ENCODE measurements at places on chromosomes 2 and 18.

GRCh38 chr2:5409898-5410381, 282.2 kb upstream of the SOX11 start:
- no peak for DNase-seq

- DNase-seq: no peak
Measured at GRCh38 chr18:70411307-70411706, 122.5 kb downstream of the SOCS6 start.

DNA sequence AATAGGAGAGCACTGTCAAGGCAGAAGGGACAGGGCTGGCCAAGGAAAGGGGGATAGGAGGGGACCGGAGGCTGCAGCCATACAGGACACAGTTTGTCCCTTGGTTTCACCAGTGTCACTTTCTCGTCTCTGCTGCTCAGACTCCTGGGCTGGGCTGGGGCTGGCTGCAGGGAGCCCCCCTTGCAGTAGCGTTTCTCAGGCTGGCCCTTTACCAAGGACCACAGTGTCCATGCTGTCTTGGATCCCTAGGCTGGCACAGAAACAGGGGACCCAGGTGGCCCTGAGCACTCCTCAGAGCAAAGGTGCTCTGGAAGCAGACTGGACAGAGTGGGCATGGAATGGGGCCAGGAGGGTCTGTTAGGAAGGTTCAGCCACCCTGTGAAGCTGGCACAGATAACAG, 34.8 kb downstream of the ATOH8 start:
- no peak for DNase-seq

GRCh38 chr18:55275039-55275901, 312.7 kb downstream of the TCF4 start:
- DNase-seq: peak; percentile 86

GRCh38 chr18:25225151-25225550, 126.8 kb downstream of the ZNF521 start:
- no peak for DNase-seq

GRCh38 chr2:217289907-217290280, 430.0 kb upstream of the TNP1 start:
- peak; percentile 34 for DNase-seq

DNA sequence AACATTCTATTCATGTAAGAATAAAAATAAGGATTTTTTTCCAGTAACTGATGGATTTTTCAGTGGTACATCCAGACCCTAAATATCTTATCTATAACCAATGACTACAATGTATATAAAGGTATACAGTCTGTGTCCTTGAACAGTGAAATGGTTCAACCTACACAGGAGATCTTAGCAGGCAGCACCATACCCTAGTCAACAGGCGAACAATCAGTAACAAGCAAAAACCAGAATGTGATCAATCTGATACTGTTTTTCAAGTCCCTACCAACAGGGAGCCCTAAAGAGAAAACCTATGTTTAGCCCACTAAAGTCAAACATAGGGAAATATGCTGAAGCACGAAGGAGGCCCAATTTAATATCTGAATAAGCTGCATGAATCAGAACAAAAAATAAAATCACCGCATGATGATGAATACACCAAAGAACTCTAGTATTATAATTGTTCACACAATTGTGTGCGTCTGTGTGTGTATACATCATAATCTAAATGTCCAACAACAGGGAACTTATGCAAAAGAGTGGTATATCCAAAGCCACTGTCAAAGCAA, 26.0 kb downstream of the PTPN2 start:
- no peak for DNase-seq

DNA sequence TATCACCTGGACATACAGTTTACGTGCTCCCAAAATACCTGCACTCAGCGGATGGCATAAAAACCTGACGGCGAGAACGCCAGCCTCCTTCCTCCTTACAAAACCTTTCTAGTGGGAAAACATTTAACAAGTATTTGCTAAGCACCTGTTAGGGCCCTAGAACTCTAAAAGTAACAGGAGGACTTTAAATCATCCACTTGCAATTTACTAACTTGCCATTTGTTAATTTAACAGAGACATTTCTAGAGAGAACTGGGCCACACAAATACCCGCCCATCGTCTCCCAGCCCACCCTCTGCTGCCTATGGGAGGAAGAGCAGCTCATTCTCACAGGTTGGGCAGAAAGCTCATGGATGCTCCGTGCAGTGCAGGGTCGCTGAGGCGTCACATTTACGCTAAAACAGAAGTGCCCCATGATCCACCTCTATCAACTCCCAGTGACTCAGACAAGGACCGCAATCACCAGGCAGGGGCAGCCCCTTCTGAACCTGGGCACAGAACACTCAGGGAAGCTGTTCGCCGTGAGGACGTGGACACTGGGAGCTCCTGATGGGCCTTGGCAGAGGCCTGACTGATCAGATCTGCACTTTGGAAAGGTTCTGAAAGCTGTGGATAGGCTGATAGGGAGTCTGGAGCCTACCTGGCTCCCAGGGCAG, 106.9 kb downstream of the HDAC4 start:
- DNase-seq: peak; percentile 52

DNA sequence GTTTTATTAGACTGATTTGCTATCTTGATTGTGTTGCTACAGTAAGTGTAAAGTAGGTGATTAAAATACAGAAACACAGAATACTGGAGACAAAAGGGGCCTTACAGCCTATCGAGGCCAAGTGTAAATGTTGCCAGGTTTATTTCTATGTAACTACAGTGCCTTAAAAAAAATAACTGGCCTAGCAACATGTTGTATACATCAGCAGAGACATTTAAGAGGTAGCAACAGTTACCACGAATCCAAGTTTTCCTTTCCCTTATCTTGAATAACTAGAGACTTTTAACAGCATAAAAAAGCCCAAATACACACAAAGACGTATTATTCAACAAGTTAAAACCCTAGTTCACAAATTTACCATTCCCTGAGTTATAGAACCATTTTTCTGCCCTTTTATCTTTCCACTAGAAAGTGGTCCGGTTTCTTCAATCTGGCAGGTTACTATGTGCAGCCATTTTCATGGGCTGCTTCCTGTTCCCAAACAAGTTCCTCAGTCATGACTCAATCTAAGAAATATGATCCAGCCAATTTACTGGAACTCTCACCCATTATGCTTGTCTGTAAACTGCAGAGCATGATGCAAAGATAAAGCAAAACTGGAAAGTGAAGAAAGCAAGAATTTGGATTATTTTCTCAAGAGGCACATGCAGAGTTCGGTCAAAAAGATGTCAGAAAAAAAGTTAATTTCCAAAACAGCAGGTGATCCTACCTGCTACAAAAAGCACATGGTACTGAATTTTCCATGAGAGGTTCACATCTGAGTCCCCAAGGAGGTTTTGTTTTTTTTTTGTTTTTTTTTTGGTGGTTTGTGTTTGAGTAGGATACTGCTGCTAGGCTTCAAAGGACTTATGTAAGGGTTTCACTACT, 22.2 kb downstream of the NFE2L2 start:
- DNase-seq: peak; percentile 38

GRCh38 chr18:24560511-24560981, 100.1 kb downstream of the HRH4 start:
- no peak for DNase-seq

- no peak for DNase-seq
Measured at GRCh38 chr2:8593243-8593642, 88.6 kb upstream of the ID2 start.

DNA sequence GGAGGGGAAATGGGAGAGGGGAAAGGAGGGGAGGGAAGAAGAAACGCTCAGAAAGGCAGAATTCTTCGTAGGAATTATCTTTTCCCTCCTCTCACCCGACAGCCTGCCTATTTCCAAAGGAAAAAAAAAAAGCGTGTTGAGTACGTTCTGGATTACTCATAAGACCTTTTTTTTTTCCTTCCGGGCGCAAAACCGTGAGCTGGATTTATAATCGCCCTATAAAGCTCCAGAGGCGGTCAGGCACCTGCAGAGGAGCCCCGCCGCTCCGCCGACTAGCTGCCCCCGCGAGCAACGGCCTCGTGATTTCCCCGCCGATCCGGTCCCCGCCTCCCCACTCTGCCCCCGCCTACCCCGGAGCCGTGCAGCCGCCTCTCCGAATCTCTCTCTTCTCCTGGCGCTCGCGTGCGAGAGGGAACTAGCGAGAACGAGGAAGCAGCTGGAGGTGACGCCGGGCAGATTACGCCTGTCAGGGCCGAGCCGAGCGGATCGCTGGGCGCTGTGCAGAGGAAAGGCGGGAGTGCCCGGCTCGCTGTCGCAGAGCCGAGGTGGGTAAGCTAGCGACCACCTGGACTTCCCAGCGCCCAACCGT, at the start of gene GAD1:
TSS of gene GAD1 (plus strand) at position 384 of the 589 bp plus-strand sequence. CDS start 1,705 bp downstream, outside the sequence.
- peak; percentile 61 for DNase-seq
